ENCODE measurements at places on chromosomes 3 and 15.

DNA sequence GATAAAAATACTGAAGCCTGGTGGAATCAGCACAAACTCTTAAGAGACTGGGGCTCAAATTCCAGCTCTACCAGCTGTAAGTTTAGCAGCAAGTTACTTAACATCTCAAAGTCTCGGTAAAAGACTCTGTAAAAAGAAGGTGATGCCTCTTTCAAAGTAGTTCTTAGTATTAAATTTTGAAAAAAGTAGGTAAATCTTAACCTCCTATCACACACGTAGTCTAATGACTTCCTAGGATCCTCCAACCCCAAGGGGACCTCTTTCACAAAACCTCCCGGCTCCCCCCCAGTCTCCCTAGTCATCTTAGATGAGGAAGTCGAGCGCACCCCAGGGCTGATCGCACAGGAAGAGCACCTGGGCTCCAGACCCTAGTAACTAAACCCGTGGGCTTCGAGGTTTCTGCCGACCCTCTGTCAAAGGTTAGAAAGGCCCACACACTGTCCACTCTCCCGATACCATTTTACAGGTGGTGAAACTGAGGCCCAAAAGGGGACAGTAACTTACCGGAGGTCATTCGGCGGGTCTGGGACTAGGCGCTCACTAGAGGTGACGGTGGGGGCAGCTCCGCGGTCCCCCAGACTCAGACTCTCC, 427 bp downstream of the MBD4 start:
- H3K4me1 ChIP-seq: peaks cover 16% of the 10 kb centered on the region
- H3K27me3 ChIP-seq: no peaks in the 10 kb centered on the region
- H3K4me3 ChIP-seq: peak overlapping the region; percentile 84
- H3K36me3 ChIP-seq: peaks cover 23% of the 10 kb centered on the region

GRCh38 chr3:79872483-79872882, 104.7 kb upstream of the ROBO1 start:
- H3K27ac ChIP-seq: no peak overlapping the region
- H3K27me3 ChIP-seq: no peaks in the 10 kb centered on the region
- no peak overlapping the region for H3K4me3 ChIP-seq
- no peaks in the 10 kb centered on the region for H3K36me3 ChIP-seq
- DNase-seq: no peak

DNA sequence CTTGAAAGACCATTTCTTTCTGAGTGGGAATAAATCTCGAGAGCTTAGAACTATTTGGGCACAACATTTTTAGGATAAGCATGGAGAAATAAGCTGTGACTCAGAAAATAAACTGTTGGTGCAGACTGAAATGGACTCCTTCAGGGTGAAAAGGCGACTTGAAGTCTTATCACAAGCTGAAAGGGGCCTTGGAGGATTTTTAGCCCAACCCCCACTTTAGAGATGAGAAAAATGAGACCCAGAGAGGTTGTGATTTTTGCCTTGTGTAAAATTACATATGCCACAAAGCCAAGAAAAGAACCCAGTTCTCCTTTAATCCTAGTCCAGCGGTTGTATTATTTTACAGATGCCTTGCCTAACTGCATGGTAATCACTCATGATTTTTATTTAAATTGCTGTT, 1.5 kb downstream of the ATP1B3 start:
- H3K36me3 ChIP-seq: no peaks in the 10 kb centered on the region
- H3K4me3 ChIP-seq: peak overlapping the region; percentile 97
- no peaks in the 10 kb centered on the region for H3K27me3 ChIP-seq
- no peaks in the 10 kb centered on the region for H3K4me1 ChIP-seq
- no peak for DNase-seq

DNA sequence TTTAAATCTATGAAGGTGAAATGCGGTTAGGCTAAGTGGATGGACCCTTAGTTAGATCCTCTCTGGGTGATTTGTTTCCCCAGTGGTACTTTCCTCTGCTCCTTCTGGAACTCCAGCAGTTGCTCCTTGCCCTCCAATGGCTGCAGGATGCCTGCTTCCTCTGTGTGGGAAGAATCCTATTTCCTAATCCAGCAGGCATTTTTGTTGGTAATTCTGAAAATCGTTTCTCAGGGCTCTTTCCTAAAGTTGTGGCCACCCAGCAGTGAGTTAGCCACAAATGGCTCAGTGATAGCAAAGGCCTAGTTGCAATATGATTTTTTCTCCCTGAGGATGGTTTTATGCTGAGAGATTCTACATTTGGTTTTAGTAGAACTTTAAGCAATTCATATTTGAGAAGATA, 332.3 kb upstream of the C2CD4B start:
- peaks cover 19% of the 10 kb centered on the region for H3K4me1 ChIP-seq
- no peak for DNase-seq
- no peaks in the 10 kb centered on the region for H3K36me3 ChIP-seq
- no peak overlapping the region for H3K4me3 ChIP-seq

- H3K27ac ChIP-seq: peak overlapping the region; percentile 74
- H3K4me3 ChIP-seq: no peak overlapping the region
- H3K27me3 ChIP-seq: no peaks in the 10 kb centered on the region
- peaks cover 8% of the 10 kb centered on the region for H3K4me1 ChIP-seq
- DNase-seq: no peak
Measured at GRCh38 chr3:126746395-126747177, 42.5 kb downstream of the CHCHD6 start.

- DNase-seq: no peak
- no peaks in the 10 kb centered on the region for H3K27me3 ChIP-seq
- no peak overlapping the region for H3K4me3 ChIP-seq
- H3K36me3 ChIP-seq: no peaks in the 10 kb centered on the region
- no peak overlapping the region for H3K27ac ChIP-seq
Measured at GRCh38 chr3:26960382-26960781, 337.8 kb downstream of the LRRC3B start.

Measured in ascending aorta (tissue), 2 donors.